Activated CD4-positive, alpha-beta T cell treated with anti-CD3 and anti-CD28 coated beads, Interleukin-2, amount 50 U/mL, for 4 hours (primary cell): ENCODE measurements at places on chromosomes 12 and 14.

DNA sequence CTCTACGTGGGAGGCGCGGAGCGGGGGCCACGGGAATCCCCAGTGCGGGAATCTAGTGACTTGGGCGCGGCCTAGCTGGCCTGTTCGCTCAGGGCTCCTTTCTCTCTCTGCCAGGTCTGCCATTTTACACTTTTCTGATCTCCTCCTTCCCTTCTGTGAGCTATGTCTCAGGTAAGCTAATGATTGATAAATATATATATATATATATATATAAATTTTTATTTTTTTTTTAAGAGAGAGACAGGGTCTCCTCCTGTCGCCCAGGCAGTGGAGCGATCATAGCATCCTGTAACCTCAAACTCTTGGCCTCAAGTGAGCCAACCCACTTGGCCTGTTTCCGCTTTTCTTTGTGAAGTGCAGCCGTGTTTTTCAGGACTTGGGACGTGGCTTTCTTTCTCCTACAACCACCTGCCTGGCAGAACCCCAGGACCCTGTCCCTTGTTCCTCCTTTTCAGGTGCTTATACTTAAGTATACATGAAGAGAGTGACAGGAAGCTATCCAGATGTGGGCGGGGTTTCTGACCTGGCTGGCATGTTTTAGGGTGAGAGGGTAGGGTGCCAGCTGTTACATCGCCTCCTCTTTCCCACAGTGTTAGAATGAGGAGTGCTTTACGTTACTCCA, 547 bp downstream of the ZNF140 start:
- DNase-seq = no peak

- no peak for DNase-seq
Measured at GRCh38 chr14:96662116-96662970, 134.8 kb upstream of the VRK1 start.

- DNase-seq = no peak
Measured at GRCh38 chr12:85568395-85569103, 267.7 kb downstream of the RASSF9 start.

DNA sequence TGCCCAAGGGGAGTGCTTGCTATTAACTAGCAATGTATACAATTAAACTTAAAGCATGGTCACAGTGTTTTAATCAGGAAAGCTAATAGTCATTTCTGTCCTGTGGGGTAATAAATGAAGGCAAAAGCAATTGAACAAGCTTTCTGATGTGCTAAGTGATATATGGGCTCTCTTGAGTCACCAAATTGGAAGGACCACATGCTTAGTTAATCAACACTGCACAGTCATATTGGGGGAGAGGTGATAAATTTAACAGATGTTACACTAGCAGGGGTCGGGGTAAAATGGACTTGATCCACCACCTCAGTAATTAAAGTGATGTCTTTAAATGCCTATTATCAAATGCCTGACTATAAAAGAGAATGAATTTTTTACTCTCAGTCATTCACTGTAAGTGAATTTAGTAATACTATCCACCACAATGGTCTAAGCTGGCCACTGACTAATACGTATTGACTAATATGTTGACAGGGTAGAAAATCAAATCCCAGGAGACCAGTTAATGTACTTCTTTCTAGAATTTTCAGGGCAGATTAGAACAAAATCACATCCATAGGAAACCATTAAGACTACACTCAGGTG, 736.3 kb downstream of the RPS29 start:
- DNase-seq = no peak

DNA sequence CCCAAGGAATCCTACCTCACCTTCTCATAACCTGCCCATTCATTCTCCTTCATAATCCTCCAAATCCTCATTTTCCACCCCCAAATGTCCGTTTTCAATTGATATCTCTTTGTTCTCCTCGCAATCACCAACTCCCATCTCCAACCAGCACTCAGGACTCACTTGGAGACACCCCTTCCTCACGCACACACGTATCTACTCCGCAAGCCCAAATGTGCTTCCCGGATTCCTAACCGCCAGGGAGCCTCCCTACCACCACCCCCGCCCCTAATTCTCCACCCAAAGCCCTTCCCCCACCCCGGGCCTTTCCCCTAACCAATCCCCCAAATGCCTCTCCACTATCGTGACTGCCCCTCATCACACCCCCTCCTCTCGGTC, 304 bp downstream of the KCTD10 start:
- DNase-seq = no peak

DNA sequence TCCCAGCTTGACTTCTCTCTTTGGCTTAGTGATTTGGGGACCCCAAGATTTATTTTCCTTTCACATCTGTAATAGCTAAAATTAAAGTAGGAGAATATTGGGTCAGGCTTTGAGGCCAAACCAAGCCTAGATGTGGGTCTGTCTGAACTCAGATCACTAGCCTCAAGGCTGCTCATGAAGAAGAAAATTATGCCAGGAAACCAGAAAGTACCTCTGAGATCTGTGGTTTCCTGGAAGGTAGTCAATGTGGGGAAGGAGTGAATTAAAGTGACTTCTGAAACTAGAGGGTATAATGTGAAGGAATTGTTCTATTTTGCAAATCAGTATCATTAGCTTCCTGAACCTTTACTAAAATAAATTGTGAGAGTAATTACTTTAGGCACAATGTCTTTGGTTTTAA, 13.4 kb upstream of the CLEC12A start:
- no peak for DNase-seq

GRCh38 chr12:30111719-30112118, 328.0 kb upstream of the TMTC1 start:
- DNase-seq = no peak

GRCh38 chr12:70756791-70757190, 119.6 kb upstream of the PTPRB start:
- no peak for DNase-seq

GRCh38 chr14:71400871-71401321, 493.6 kb downstream of the PCNX1 start:
- DNase-seq = no peak

GRCh38 chr14:104427131-104427851, 152.3 kb upstream of the C14orf180 start:
- DNase-seq = no peak

- DNase-seq = no peak
Measured at GRCh38 chr14:103743691-103744090, 28.1 kb downstream of the ZFYVE21 start.
